ENCODE measurements at places on chromosomes 3 and 15. TPM values are rescaled to one million over a fixed set of nuclear protein-coding genes. Genes with fewer than 3 reads are reported as not detected.

GRCh38 chr3:177453451-177453844 lies 256.2 kb upstream of the TBL1XR1 start:
- no peak for DNase-seq

- no peak for DNase-seq
These were observed 106.3 kb downstream of the LSM3 start for GRCh38 chr3:14284694-14285547.

DNA sequence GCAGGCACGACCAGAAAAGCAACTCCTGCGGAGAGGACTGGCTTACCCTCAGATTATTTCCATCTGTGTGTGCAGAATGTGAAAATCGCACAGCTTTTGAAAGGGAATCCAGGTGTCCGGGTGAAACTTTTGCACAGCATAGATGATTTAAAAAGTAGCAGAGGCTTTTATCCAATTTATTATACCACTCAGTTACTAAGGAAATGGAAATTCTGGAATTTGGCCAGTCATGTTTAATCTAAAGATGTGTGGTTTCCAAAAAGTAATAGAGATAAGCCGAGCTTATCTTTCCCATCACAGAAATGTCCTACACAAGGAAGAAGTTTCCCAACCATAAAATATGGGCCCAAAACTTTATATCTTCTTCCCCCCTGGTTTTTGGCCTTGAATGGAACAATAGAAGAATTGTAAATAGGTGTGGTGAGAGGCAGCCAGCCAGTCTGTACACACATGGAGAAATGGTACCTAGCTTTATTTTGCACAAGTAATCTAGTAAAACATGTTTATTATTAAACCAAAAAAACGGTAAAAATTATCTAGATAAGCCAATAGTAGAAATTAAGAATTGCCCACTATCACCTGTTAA lies 19.3 kb upstream of the SLC24A5 start:
- no peak for DNase-seq

DNA sequence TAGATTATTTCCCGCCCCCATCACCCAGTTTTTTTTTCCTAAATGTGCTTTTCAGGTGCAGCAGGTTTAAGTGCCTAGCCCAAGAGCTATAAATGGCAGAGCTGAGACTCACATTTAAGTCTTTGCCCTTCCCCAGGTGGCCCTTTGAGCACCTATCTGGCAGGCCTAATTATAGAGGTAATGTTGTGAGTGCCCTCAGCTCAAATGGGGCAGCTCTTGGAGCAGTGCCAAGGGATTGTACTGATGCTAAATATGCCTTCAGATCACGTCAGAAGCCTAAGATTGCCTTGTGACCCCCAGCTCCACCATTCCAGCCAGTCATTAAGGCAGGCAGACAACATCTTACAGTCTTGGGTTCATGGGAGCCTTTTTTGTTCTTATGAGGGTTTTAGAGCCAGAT lies 159.5 kb downstream of the RPLP1 start:
- DNase-seq, result no peak

DNA sequence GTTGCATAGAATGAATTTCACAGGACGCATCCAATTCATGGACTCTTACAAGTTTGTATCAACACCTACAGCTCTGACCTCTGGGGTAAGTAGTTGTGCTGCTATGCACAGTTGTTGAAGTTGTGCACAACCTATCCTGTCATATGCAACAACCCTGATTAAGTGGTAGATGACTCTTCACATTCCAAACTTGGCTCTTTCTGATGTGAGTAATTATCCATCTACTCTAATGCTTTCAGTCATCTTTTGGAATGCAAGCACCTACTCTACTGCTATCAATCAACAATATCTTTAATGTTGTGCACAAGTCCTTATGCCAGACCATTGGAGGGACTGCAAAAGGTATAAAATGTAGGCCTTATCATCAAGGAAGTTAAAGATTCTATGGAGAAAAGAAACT lies 921.4 kb downstream of the MCTP2 start:
- no peak for DNase-seq

DNA sequence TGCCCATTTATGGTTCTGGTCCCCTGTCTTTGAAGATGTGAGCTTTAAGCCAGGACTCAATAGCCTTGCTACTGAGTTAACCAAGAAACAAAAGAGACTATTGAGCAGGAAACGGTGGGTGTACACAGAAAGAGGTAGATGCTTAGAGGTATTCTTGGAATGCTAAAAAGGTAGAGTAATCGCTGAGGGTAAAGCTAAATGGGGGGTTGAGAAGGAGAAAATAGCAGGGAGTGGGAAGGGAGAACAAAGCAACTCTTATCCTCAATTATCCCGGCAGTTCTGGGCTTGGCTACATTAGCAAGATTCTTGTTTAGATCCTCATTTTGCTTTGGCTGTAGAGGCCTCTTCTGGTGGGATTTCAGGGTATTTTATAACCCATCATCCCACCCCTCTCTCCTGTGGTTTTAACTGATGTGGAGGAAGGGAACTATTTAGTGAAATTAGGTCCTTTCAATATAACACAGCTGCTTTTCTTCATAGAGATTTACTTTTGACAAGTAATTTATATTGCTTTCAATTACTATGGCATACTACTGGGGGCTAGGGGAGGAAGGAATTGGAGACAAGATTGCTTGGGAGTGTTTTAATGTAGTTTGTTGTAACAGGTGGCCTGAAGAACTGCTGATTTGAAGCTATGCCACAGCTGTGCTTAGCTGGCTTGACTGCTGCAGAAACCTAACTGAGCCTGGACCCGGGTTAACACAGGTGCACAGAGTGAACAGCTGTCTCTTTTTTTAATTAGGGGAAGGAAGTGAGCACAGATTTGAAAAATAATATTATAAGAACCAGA lies 234.3 kb upstream of the CCDC54 start:
- no peak for DNase-seq

- no peak for DNase-seq
These were observed 3.4 kb downstream of the IGF1R start for GRCh38 chr15:98651581-98652220.

GRCh38 chr3:179512378-179512777 lies 50.3 kb upstream of the ACTL6A start:
- DNase-seq, result no peak

GRCh38 chr15:74402337-74402841 lies 31.4 kb downstream of the SEMA7A start:
- DNase-seq, result no peak

DNA sequence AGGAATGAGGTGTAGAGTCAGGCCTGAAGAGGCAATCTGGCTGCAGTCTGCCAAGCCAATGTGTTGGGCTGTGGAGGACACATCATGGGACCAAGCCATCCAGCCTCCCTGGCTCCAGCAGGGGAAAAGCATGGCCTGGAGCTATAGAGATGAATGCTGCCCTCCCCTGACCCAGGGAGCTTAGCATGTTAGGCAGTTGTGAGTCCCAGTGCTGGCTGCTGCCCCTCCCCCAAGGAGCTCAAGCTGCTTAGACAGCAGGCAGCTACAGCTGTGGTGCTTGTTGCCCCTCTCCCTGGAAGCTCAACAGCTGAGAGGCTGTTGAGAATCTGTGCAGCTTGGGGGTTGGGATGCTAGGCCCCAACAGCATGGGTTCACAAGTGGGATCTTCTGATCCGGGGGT lies 85.6 kb upstream of the DNAJC19 start:
- DNase-seq, result no peak

GRCh38 chr3:111315930-111316587 lies 225.9 kb upstream of the CD96 start:
- no peak for DNase-seq

GRCh38 chr3:69400683-69401082 lies 14.8 kb upstream of the FRMD4B start:
- DNase-seq, result no peak

DNA sequence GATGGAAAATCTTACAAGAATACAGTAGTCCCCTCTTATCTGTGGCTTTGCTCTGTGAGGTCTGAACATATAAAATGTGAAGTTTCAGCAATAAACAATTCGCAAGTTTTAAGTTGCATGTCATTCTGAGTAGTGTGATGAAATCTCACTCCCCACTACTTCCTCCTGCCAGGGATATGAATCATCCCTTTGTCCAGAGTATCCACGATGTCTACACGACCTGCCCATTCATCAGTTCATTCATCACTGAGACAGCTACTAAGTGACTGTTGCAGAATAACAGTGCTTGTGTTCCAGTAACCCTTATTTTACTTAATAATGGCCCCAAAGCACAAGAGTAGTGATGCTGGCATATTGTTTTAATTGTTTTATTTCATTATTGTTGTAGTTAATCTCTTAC lies 489.2 kb upstream of the UBE2E2 start:
- no peak for DNase-seq

- DNase-seq, result no peak
These were observed 43.5 kb upstream of the MBNL1 start for GRCh38 chr3:152225201-152225600.

- no peak for DNase-seq
These were observed 4.8 kb downstream of the ADPGK start for GRCh38 chr15:72778796-72779195.

GRCh38 chr3:68963891-68964290 lies 31.5 kb upstream of the TAFA4 start:
- no peak for DNase-seq

GRCh38 chr3:73500321-73500720 lies 124.4 kb downstream of the PDZRN3 start:
- no peak for DNase-seq

DNA sequence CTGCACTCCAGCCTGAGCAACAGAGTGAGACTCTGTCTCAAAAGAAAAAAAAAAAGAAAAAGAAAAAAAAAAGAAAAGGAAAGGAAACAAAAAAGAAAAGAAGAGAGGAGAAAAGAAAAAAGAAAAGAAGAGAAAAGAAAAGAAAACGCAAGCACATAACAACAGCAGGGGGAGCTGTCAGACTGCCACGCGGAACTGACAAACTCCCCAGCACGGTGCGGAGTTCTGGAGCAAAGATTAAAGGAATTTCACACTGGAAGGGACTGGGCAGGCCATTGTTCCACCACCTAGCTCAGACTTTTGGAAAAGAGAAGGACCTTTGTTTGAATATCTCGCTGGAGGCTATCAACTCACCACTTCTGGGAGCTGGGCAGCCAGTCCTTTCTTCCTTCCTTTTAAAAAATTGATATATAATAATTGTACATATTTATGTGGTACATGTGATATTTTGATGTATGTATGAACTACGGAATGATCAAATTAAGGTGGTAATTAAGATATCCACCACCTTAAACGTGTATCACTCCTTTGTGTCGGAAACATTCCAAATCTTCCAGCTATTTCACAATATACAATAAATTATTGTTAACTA lies 40.5 kb downstream of the DPPA2 start:
- DNase-seq, result no peak

- no peak for DNase-seq
These were observed 1.2 kb upstream of the CAV3 start for GRCh38 chr3:8732413-8732812.

GRCh38 chr3:38566215-38566528 lies 70.0 kb downstream of the EXOG start:
- DNase-seq, result no peak

GRCh38 chr15:27538325-27538724 lies 560.8 kb downstream of the OCA2 start:
- DNase-seq, result no peak

GRCh38 chr3:119013951-119014350 lies 20.7 kb downstream of the IGSF11 start:
- DNase-seq, result no peak

- DNase-seq, result no peak
These were observed 36.2 kb downstream of the KLHL18 start for GRCh38 chr3:47318916-47319315.

- no peak for DNase-seq
These were observed 127.6 kb downstream of the RYR3 start for GRCh38 chr15:33438396-33438795.

GRCh38 chr15:79060175-79060574 lies 30.4 kb downstream of the RASGRF1 start:
- no peak for DNase-seq

DNA sequence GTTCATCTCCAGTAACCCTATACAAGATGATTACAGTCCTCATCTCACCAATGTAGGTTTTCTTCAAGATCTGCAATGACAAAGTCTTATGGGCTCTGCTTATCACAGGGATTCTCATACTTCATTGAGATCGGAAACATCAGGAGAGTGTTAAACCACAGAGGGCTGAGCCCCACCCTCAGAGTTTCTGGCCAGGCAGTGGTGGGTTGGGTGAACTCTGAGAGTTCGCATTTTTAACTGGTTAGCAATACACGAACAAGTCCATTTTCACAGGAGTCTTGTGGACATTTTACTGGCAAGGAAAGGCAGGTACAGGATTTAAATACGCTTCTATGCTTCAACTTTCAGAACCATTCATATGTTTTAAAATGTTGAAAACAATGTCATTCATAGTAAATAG lies 366.7 kb upstream of the ROBO2 start:
- no peak for DNase-seq

DNA sequence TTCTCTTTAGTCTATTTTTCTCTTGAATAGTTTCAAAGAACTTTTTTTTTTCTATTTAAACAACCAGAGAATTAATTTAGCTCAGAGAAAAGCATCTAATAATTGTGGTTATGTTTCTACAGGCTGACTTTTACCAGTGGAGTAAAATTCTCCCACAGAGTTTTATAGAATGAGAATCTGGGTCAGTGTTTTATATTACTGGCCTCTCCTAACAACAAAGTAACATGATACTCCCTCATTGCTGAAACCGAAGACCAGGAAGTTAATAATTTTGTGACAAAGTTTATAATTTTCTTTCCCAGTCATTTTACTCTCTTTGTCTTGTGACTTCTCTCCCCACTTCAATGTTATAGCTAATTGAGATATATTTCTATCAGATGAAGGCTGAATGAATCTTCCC lies 946.9 kb downstream of the EPHA3 start:
- no peak for DNase-seq

- no peak for DNase-seq
These were observed 1.1 kb upstream of the PML start for GRCh38 chr15:73993211-73993994.

DNA sequence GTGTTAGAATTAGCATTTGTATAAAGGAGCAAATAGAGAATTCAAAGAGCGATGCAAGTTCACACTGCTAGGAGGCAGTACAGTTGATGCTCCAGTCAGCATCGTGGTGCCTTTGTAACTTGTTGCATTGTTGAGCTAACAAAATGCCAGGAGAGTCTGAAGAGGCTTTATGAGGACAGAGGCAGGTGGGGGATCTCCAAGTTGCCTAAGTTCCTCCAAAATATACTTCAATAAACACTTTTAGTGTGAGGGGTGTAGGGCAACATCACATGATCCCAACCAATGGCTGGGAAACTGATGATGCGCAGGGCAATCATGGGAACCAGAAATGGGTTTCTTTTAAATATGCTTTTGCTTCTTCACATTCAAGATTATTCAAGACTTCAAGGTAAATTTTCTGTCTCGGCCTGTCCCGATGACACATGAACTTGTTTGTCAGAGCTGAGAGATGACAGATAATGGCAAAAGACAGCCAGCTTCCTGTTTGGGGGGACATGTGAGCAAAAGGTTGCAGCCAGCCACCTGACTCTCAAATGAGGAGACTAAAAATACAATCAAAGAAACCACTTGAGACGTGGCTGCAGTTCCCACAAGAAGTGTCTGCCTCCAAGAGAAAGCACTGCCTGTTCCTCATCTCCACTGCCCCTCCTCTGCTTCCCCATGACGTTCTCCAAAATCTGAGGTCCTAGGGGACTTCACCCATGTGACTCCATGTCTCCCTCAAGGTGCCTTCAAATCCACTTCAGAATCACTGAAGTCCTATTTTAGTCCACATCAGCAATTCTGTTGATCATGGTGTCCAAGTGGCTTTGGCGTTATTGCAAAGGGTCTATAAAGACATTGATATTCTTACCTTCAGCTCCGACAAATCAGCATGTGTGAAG lies 39.3 kb downstream of the KLHL6 start:
- no peak for DNase-seq

RASL12 gene
- 6.5 TPM for total RNA-seq

GOLGA6L26 gene
- total RNA-seq, result not detected

USP50 gene
- total RNA-seq, result 3.6 TPM

SERP1 gene
- total RNA-seq, result 221 TPM

NANOGP8 gene
- 1.3 TPM for total RNA-seq

CYP1A1 gene
- 3.6 TPM for total RNA-seq

XIRP1 gene
- not detected for total RNA-seq

CIB1 gene
- 30.6 TPM for total RNA-seq

GRIP2 gene
- total RNA-seq, result 2.6 TPM
